ENCODE measurements at places on chromosomes 2 and 18.

DNA sequence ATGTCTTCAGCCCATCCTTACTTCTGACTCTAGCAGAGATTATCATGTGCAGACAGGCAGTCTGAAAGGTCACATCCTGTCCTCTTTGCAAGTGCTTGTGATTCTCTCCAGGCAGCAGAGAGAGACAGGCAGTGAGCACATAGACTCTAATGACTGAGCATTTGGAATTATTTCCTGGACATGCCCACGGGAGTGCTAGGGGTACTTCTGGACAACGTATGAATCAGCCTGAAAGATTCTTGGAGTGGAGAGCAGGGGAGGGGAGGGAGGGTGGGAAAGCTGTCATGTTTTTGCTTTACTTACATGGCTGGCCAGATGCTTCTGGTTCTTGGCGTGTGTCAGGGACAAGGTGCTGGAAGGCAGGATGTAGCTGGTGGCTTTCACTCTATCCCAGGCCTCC lies 150.6 kb downstream of the RIF1 start:
- no peak for DNase-seq

DNA sequence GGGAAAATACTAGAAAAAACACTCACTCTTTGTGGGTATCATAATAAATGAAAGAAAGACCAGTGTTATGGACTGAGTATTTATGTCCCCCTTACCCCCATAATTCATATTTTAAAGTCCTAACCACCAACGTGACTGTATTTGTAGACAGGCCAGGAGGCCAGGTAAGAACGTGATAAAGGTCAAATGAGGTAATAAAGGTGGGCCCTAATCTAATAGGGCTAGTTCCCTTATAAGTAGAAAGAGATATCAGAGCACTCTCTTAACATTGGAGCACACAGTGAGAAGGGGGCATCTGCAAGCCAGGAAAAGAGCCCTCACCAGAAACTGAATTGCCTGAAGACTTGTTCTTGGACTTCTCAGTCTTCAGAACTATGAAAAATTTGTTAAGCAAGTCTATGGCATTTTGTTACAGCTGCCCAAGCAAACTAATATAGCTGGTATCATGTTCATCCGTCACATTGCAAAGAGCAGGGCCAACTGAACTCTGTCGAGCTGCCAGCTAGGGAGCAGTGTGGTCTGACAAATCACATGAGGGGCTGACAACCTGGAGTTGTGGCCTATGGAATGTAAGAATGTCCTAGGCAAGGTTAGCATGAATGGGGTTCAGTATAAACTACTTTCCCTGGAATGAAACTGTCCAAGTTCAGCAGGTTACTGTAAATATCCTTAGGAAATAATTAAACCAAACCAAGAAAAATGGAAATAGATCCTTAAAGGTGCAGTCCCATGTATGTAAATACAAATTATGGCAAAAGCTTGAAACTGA lies 280.9 kb downstream of the ZNF385B start:
- DNase-seq = no peak

GRCh38 chr2:55168221-55169154 lies 63.6 kb downstream of the CLHC1 start:
- DNase-seq = peak; percentile 48

GRCh38 chr2:160747501-160748170 lies 254.0 kb upstream of the RBMS1 start:
- no peak for DNase-seq

GRCh38 chr2:204019572-204020501 lies 83.3 kb downstream of the ICOS start:
- DNase-seq = no peak

DNA sequence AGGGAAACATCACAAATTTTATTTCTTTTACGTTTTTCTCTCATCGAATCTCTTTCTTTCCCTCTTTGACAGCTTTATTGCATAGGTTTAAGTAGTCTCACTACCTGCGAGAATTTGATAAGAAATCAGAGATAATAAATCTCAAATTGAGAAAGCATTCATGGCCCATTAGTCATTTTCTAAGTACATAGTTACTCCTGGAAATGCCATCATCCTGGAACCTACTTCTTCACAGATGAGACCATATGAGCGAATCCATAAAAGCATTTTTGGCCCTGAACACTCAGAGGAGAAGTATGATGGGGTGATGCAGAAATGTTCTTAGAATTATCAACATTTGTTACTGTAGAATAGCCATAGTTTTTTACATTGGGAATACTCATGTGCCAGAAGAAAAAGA lies 138.0 kb upstream of the ARHGAP28 start:
- DNase-seq = no peak

DNA sequence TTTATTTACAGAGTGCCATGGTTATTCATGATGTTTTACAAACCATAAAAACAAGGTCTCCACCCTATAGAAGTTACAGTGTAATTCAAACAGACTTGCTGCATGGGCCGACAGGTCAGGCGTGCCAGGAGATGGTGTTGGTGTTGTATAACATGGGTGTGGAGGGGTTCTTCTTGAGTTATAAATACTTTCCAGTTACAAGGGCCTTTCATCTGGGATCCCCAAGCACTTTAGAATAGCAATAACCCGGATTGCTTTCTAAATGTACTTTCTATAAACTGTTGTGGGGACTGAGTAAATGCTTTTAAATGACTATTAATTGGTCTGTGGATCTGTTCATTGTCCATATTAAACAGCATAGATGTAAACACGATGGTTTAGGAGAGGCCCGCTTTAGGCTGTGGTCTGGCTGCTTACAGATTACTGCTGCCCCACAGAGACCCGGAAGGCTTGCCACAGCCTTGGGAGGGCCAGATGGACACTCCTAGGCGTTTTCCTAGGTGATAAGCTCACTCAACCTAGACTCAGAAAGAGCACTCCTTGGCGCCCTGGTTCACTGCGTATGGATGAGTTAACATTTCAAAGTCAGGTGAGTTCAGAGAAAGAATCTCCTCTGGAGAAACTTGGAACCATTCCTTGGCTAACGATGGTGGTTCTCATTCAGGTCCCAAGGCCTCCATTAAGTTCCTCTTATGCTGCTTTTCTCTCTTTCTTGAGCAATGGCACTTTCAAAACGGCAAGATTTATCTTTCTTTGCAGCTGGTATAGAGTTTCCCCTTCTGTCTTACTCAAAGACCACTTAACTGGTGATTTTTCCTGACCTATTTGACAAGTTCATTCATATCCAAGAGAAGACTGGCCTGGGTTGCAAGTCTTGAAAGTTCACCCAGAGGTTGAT lies 3.6 kb upstream of the KIAA2012 start:
- DNase-seq = no peak

DNA sequence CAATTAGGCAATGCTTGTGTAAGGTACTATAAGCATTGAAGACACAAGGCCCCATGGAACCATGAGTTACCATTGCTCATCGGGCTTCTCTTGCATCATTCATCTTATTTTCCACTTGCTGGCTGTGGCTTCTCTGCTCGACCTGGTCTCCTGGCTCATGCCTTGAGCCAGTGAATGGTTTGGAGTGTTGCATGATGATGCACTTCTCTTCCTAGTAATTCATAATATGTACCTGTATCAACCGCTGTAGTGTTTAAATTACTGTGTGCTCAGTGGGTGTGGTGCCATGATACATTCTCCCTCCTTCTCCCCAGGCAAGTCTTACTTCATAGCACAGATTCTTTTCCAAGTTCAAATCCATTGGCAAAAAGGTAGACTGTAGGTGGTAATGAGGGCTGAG lies 66.8 kb downstream of the ABCA12 start:
- no peak for DNase-seq

- peak; percentile 45 for DNase-seq
Measured at GRCh38 chr2:32743480-32744236, 115.8 kb downstream of the TTC27 start.

- no peak for DNase-seq
Measured at GRCh38 chr18:74492259-74492658, 3.9 kb upstream of the CNDP2 start.

DNA sequence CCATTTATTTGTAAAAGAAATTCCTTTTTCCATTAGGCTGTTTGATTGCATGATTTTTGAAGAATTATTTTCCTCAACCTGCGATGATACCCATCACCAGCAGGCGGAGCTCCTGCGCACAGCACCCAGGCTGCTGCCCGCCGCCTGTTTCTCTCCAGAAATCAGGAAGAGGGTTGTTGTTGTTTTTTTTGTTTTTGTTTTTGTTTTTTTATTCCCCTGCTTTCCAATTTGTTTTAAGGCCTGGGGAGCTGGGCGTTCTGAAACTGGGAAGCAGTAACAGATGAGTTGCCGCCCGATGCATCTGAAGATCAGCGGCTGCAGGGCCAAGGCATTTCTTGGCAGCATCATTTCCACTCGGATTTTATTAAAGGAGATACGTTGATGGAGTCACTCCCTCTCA lies 132.1 kb downstream of the MBP start:
- DNase-seq = peak; percentile 78

- no peak for DNase-seq
Measured at GRCh38 chr2:30990671-30991070, 147.6 kb downstream of the GALNT14 start.

- no peak for DNase-seq
Measured at GRCh38 chr18:73950116-73950700, 197.4 kb downstream of the FBXO15 start.

DNA sequence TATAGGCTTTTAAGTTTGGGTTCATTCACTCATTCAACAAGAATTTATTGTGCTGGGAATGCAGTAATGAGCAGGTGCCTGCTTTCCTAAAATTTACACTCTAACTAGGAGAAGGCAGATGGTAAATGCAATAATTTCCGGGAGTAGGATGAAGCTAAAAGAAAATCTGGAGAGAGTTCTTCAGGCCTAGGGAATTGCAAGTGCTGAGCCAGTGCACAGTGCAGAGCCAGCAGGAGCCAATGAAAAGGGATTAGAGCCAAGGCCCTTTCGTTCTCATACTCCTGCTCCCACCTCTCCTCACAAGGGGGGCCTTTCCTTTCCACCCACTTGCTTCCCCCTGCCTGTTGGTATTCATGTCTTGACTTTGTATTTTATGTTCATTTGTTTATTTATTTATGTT lies 55.1 kb downstream of the CFAP221 start:
- no peak for DNase-seq

DNA sequence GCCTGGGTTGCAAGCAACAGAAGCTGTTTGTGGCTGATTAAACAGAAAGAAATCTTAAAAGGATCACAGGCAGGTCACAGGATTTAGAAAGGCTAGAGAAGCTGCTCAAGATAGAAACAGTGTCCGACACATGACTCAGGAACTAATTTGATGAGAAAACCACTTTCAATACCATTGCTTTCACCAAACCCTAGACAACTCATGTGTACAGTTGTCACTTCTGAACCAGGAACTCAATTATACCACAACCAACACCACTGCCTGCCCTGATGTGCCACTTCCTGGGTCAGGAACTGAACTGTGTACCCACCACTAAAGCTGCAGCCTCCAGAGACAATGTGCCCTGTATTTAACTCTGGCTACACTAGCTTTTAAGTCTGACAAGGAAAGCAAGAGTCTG lies 56.0 kb downstream of the TMEM247 start:
- no peak for DNase-seq

DNA sequence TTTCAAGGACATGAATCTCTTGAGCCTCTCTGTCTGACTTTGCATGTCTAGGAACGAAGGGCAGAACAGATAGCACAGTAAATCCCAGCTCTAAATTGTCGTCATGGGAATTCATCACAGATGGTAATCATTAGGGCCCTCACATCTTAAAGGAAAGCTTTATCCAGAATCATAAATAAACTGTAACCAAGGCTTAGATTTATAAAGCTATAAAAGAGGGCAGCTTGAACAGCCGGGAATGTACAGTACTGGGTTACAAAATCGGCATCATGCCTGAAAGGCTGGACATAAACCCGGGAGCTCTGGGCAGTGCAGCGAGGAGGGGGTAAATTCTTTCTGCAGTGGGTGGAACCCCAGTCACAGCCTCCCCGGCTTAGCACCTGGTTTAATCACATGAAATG lies 144.4 kb downstream of the GFPT1 start:
- no peak for DNase-seq

DNA sequence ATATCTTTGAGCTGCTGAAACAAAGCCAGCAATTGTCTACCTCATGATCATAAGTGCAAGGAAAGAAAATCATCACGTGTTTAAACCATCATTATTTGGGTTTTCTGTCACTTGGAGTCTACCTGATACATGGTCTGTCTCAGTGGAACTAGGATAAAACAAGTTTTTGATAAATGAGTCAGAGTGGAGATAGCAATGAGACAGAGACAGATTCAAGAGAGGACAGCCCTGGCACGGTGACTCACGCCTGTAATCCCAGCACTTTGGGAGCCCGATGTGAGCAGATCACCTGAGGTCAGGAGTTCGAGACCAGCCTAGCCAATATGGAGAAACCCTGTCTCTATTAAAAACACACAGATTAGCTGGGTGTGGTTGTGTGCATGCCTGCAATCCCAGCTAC lies 93.8 kb downstream of the PMAIP1 start:
- no peak for DNase-seq

DNA sequence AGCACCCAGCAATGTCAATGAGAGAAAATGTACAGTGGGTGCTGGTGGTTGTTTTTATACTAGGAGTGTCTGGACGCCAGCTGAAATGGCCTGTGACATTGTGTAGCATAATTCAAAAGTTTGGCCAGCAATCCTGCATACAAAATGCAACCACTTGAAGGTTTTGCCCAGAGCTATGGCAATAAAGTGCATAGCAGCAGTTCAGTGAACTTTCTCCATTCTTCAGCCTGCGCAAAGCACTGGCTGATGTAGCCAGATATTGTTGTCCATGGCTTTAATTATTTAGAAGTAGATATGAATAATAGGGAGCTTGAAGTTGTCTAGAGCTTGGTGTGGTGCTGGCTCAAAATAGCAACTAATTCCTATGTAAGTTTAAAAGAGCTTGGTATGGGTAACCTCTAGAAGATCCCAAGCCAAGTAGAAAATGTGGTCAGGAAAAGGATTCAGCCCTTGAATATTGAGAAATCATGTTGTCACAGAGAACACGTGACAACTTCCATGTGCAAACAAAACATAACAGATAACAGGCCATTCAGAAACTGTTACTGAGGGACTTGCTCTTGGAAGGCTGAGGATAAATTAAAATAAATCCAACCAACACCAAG lies 33.3 kb upstream of the PGAP1 start:
- DNase-seq = no peak

DNA sequence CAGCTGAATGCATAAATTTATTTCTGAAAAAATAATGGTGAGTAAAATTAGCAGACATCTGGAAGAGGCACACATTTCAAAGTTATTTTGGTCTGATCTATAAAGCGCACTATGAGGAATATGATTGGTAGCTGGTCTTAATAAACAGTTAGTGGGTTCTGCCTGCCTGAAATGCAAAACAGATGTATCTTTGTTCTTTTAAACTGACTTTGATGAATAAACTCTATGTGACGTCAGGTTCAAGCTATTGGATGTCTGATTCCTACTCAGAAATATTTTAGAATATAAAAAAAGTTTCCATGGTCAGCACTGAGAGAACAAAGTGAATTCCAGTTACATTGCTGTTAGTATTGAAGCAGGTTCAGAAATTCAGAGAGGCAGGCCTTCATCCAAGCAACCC lies 136.4 kb downstream of the TPGS2 start:
- DNase-seq = no peak

DNA sequence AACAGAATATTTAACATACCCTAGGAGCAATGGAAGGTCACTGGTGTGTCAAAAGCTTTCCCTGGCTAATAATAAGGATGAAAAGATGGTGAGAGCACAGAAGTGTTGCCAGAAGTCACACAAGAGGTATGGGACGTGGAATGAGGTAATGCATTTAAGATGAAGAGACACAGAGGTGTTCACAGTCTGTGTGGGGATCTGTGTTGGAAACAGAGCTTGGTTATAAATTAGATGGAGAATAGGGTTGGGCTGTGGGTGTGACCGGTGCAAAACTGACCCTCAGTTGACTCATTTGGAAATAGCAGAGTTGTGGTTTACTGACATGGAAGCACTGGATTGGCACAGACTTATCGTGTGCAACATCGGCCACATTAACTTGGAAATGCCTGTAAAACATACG lies 372.5 kb downstream of the SATB2 start:
- DNase-seq = no peak

- DNase-seq = no peak
Measured at GRCh38 chr2:177545143-177545542, 152.6 kb downstream of the AGPS start.
